HuH-7.5 (cell line): ENCODE measurements at places on chromosomes 7 and 10.

- DNase-seq, result no peak
Measured at GRCh38 chr10:44981172-44982113, 2.8 kb upstream of the DEPP1 start.

DNA sequence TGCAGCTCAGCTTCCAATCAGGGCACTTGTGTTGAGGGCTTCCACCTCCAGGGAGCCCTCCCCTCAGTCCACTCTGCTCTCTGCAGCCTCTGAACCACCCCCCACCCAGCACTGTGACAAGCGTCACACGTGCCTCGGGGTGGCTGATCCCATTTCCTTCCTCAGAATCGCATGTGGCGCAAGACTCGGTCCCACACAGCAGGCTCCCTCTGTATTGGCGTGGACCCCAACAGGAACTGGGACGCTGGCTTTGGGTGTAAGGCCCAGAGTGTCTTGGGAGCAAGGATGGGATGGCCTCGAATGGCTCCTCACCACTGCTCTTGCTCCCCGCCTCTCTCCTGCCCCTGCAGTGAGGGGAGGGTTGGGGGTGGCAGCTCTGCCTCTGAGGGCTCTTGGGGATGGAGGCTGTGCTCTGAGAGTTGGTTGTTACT, 4.1 kb downstream of the CPA1 start:
- no peak for DNase-seq

DNA sequence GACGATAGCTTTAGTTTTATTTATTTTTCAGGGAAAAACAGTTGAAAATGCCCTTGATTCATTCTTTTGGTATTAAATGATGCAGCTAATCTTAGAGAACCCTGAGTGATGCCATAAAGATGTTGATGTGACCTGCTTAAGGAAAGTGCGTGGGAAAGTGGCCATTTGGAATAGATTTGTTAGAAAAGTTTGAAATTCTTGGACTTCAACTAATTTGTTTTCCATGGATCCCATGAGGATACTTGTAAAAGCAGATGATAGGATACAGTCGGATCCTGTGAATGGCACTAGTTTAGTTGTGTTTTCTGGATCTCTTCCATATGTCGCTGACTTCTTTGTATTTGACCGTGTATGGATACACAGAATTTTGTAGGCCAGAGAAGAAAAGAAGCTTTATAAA, 69.0 kb downstream of the SEPTIN7 start:
- DNase-seq, result no peak

DNA sequence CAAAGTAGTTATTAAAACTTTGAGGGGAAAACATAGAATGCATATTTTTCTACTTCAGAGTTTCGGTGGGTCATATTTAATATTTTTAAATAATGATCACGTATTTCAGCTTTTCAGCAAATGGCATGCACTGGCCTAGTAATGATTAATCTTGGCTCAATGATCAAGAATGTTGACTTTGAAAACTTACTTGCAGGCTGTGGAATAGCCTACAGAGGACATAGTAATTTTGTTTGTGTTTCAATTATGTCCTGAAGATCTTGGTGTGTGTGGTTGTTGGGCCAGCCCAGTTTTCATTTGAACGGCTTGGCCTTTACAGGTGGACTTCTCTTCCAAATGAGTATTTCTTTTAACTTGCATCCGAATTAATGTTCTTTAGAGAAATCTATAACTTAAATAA, 35.1 kb downstream of the ADD3 start:
- no peak for DNase-seq

DNA sequence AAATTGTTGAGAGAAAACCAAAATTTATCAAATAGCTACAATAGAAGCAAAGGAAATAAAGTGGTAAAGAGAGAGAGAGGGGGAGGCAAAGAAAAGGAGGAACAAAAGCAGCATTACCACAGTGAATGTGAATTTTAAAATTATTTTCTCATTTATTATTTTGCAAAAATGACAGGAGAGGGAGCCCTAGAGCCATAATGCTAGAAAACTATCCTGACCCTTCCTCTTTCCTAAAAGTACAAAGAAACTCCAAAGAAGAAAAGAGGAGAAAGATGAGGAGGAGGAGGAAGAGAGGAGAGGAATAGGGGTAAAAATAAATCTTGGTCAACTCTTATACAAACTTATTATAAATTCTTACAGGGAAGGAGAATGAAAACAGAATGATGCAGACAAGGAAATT, 921.5 kb downstream of the NRG3 start:
- no peak for DNase-seq

GRCh38 chr10:79923145-79923544, 25.8 kb downstream of the SFTPD start:
- no peak for DNase-seq

DNA sequence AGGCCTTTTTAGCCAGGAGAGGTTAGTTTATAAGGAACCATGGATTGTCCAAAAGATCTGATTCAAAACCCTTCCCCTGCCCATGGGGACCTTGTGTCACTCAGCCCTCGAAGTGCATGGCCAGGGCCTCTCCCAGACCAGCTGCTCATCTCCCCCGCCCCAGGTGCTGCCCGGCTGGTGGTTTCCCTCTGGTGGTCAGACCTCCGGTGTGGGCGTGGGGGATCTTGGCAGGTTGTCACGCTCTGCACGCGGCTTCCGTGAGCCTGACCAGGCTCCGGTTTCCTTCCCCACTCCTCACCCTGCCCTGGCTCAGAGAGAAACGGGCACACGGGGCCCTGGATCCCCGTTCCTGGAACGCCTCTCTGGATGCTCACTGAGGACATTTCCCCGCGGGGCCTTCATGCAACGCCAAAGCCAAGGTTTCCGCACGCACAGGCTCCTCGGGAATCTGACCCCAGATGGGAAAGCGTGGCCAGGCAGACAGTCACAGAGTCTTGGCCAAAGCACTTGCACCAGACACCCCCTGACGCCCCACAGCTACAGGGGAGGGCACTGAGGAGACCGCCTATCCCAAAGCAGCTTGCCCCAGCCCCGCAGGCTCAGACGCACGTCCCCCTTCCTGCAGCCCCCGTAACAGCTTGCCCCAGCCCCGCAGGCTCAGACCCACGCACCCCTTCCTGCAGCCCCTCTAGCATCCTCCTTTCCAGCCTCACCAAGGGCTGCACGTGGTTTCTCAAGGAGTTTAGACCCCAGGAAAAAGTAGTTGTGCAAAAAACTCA, 7.8 kb upstream of the DIP2C start:
- no peak for DNase-seq

DNA sequence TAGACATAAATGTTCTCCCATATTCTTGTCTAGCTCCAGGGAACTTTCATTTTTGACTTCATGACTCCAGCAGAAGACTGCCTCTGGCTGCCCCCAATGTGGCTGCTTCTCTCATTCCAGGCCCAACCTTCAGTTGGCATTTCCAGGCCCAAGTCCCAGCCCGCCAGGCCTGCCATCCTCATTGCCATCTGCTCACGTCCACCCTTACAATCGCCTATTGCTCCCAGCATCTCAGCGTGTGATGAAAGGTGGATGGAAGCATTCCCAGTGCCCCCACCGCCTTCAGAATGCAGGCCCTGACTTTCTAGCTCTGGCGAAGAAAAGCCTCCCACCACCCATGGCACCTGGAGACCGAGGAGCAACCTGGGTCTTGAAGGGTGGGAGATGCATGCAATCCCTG, 132.1 kb upstream of the LANCL2 start:
- DNase-seq, result no peak

- DNase-seq, result no peak
Measured at GRCh38 chr10:18456984-18457383, 194.4 kb downstream of the NSUN6 start.
